NCI-H146 (cell line): ENCODE measurements at places on chromosomes 2 and 18.

GRCh38 chr18:78903436-78904178 is 76.0 kb upstream of the SALL3 start:
- no peak for DNase-seq

- no peak for DNase-seq
Measured at GRCh38 chr2:102060792-102061191, 69.0 kb downstream of the IL1R2 start.

- no peak for DNase-seq
Measured at GRCh38 chr2:70003093-70003830, 41.8 kb upstream of the ASPRV1 start.

DNA sequence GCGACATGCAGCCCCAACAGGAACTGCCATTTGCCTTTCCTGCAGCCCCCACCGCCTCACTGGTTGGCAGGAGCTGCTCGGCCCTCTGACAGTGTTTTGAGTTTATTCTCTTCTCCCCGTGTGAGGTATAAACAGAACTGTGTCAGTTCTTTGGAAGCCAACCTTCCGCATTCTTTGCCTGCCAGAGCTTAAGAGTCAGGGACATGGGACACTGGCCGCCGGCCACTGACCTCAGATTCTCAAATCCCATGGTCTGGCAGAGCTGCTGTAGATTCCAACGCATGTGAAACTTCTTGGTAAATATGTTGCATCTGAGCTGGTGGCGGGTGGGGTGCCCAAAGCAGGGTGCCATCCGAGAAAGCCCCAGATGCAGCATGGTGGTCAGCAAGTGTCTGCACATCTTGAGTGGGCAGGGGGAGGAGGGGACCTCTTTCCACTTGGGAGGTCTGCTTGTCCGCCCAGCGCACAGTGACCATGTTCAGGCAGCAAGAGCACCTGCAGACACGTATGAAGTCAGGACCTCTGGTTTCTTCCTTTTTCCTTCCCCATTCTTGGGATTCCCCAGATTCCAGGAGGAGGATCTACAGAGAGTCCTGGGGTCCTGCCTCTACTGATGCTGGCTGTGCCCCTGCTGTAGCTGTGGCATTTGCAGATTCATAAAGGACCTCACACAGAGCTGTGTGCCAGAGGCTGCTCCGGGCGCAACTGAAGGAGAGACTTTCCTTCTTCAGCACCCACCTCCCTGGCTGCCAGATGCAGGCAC is 23.8 kb downstream of the ASB18 start:
- DNase-seq: no peak

DNA sequence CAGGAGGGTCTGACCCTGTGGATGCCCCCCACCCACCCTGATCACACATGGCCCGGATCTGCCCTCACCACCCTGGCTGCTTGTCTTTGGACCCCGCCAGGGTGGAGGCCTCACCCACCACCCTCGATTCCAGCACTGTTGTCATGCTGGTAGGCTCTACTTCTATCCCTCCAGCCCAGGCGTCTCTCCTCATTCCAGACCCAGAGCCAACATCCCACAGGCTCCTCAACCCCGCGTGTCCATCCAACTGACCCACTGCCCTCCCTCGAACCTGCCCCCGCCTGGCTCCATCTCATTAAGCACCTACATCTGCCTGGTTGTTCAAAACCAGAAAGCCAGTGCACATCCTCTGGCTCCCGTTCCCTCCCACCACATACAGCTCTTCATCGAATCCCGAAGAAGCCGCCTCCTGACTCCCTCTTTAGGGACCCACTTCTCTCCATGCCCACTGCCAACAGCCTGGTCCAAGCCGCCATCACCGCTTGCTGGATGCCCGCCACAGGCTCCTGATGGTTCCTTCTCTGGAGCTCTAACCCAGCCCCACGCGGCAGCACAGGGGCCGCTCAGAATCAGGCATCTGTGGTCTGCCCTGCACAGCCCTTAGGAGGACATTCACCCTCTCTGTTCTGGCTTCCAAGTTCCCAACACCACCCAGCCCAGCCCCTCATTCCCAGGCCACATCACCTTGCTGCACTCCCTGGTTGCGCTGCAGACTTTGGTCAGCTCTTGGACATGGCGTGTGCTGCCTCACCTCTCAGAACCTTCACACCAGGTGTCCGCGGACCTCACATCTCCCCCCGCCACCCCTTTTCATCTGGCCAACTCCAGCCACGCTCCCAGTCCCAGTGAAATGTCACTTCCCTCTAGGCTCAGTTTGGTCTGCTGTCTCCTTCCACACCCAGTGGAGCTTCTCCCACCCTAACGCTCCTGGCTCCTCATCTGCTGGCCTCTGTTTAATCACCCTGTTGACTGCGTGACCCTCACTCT is 43.0 kb downstream of the EMX1 start:
- DNase-seq: no peak

DNA sequence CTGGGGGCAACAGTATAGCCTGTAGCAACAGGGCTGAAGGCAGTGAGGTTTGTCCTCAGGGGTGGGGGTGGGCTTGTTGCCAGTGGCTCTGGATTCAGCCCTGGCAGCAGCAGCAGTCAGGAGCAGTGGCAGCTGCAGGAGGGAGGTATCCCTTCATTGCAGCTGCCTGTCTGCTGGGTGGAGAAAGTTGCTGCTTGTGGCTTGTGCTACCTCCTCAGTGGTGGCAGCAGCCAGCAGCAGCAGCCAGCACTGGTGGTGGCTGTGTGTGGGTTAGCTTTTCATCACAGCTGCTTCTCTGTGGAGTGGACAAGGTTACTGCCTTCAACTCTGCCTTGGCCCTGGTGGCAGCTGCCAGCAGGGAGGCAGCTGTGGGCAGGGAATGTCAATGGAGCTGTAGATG is 94.9 kb downstream of the ARL6IP6 start:
- no peak for DNase-seq

DNA sequence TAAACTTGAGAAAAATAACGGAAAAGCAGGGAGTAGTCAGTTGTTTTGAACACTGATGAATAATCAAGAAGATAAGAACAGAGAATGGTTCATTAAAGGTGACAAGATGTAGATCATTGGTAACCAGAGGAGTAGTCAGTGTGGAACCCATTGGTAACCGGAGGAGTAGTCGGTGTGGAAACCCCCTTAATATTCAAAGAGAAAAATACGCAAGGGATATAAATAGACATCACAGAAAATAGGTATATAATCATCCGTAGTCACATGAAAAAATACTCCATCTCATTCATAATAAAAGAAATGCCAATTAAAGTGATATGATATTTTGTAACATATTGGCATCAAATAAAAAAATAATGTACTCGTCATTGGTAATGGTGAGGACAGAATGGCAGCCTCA is 70.6 kb upstream of the EPAS1 start:
- DNase-seq: no peak

DNA sequence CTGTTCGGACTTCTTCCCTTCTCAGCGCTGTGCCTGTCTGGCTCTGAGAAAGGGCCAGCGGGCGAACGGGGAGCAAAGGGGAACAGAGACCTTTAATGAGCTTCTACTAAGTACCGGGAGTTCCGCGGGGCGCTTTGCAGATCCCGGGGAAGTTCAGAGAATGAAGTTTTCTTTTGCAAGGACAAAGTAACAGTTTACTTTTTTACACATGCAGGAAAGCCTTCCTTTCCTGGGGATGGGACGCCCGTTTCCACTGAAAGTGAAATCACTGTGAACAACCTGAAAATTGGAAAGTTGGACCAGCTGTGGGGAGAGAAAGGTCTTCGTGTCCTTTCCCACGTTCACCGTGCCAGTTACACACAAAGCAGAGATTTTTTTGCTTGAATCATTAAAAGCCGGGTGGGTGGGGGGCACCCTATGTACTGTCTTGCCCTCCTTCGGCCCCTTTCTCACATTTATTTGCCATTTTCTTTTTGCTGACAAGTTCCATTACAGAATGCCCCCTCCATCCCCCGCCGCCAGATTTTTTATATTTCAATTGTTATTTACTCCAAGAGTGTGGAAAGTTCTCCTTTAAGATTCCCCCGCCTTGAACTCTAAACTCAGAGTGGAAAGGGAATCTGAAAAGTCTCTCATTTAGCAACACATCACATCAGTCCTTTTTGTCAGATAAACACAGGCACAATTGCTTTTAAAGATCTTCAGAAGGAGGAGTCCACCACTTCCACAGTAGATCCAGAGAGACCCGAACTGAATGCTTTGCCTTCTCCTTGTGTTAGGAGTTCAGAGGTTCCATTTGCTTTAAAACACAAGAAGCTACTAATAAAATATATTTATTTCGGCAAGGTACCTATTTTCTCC is 1.1 kb upstream of the FN1 start:
- no peak for DNase-seq

DNA sequence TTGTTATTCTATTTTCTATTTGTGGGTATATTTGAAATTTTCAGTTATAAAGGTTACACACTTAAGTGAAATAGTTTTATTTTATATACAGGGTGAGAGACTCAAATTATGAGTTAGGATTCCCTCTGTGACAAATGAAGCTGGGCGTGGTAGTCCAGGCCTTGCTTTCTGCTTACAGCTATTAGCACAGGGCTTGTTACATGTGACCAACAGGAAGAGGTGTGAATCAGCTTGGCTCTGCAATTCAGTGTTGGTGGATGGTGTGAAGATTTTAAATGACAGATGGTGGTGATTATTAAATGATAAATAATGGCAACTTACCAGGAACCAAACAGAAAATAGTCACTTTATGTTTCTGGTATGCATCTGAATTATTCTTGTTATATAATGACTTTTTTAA is 64.4 kb upstream of the NOSTRIN start:
- DNase-seq: peak; percentile 2

GRCh38 chr18:75291460-75291859 is 80.9 kb downstream of the TSHZ1 start:
- peak; percentile 60 for DNase-seq

DNA sequence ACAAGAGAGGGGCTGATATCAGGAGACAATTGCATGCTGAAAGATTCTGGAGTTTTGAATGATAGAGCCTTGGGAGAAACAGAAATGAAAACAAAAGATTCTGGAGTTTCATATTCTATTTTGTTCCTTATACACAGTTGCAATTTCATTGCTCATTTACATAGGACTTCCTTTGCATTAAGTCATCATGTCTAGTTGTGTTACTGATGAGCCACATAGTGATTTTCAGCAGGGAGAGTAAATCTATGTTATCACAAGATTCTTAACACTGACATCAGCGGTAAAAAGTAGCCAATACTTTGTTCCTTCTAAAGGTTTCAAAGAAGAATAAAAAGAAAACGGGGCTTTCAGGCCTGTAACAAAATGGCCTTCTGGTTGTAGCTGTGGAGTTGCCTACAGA is 7.1 kb downstream of the ADAM17 start:
- no peak for DNase-seq
